Dermis blood vessel endothelial cell (primary cell): ENCODE measurements at places on chromosomes 1 and 21. TPM values are rescaled to one million over a fixed set of nuclear protein-coding genes. Genes with fewer than 3 reads are reported as not detected.

- DNase-seq: no peak
Observed at GRCh38 chr1:168178227-168178637, 530 bp upstream of the TIPRL start.

DNA sequence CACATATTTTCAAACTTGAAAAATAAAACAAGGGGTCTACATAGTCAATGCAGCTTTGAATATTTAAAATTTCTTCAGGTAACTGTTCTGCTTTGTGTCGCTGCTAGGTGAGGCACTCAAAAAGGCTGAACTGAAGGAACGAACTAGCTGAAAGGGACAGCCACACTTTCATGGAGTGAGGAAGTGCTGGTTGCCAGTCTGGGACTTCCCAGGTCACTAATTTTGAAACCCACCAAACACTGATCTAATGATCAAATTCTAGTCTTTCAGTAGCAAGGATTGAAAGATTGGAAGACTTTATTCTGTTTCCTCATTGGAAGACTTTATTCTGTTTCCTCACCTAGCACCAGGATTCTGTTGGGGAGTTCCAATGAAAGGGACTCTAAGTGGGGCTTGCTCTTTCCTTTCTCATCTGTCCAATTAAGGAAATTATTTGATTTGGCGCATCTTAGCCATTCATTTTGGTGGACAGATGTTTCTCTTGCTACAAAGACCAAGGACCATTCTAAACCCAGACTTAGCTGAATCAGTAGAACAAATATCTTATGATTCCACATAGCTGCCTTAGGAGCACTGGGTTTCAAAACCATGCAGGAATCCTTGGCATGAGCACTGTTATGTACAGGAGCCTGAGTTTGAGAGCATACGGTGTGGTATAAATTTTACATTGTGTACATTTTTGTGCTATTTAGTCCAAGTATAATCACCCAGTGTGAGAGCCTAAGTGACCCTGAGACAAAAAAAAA lies 10.9 kb upstream of the ARID1A start:
- DNase-seq: no peak

- DNase-seq: peak; percentile 46
Observed at GRCh38 chr1:112995890-112996289, 39.9 kb upstream of the SLC16A1 start.

- DNase-seq: no peak
Observed at GRCh38 chr21:41874611-41875010, 4.5 kb downstream of the PRDM15 start.

DNA sequence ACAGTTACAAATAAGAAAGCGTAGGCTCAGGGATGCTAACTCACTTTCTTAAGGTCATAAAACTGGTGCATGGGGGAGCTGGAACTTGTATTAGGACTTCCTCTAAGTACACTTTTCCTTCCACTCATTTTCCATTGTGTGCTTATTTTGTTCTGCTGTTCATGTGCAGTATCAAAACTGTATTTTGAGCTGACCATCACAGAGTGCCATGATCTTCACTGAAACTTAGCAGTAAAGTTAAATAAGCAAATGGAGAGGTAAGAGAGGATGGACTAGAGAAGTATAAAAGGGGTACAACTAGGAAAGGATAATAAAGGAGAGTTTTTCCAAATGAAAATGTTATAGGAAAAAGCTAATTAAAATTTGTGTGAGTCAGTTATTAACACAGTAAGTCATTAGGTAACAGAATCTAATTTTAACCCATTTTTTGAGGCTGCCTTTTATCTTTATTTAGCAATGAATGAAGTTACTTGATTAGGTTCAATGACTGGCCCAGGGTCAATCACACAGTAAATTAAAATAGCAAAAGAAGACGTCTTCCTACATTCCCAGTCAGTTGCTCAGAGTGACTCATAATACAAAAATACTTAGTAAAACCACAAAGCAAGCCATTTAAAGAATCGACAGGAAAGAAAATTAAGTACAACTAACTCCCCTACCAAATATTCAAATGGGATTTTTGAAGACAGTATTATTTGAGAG lies 165.8 kb upstream of the C1orf105 start:
- peak; percentile 61 for DNase-seq

- DNase-seq: no peak
Observed at GRCh38 chr1:214856843-214857242, 225.7 kb upstream of the KCNK2 start.

DNA sequence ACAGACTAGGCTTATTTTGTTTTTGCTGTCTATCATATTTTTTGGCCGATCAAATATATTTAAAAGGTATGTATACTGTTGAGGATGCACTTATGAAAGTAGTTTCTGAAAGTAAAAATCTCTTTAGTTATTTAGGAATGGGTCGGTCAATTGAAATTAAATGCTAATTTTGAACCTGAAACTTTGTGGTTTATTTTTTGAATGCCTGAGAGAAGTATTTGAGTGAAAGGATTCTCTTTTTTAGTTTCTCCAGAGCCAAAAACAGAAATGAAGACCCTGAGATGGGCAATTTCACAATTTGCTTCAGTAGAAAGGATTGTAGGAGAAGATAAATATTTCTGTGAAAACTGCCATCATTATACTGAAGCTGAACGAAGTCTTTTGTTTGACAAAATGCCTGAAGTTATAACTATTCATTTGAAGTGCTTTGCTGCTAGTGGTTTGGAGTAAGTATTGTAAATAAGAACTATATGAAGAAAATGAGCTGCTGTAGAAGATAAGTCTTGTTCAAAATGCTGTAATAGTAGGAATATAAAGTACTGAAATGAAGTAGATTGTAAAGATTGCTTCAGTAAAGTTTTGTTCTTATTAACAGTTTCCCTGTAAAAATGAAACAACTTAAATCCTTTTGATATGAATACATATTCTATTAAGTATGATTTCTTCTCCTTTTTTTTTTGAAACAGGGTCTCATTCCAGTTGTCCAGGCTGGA lies 11.5 kb downstream of the USP1 start:
- DNase-seq: no peak

- DNase-seq: no peak
Observed at GRCh38 chr1:183891158-183891856, 86.4 kb downstream of the RGL1 start.

DNA sequence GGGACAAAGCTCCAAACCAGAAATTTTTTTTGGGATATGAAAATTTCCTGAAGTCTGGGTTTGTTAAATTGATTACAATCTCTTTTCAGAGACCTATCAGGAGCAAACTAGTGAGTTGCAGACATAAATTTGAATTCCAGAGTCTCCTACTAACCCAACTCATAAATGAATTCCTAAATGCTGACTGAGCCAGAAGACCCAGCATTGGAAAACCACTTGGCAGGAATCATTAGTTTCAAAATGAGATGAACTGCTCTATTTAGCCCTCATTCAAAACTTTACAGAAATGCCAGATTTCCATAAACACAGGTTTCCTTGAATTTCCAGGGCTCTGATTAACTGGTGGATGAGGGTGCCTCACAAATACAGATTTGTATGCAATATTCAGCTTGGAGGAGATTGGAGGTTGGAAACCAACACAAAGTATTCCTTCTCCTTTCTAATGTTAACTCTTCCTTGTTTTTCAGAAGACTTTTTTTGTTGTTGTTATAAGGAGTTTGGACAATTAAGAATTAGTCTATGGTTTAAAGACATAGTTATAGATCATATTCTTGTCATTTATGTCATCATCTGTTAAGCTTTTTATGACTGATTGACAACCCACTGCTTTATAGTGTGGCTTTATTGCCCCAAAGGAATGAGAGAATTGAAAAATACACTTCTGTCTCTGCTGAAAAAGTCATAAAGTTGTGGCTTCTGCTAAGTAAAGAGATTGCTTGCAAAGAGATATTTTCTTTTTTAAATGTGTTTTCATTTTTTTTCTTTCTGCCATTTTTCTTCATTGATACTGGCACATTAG lies 222.8 kb downstream of the HLX start:
- DNase-seq: no peak

GRCh38 chr1:167950569-167950968 lies 13.7 kb upstream of the MPC2 start:
- DNase-seq: no peak

DNA sequence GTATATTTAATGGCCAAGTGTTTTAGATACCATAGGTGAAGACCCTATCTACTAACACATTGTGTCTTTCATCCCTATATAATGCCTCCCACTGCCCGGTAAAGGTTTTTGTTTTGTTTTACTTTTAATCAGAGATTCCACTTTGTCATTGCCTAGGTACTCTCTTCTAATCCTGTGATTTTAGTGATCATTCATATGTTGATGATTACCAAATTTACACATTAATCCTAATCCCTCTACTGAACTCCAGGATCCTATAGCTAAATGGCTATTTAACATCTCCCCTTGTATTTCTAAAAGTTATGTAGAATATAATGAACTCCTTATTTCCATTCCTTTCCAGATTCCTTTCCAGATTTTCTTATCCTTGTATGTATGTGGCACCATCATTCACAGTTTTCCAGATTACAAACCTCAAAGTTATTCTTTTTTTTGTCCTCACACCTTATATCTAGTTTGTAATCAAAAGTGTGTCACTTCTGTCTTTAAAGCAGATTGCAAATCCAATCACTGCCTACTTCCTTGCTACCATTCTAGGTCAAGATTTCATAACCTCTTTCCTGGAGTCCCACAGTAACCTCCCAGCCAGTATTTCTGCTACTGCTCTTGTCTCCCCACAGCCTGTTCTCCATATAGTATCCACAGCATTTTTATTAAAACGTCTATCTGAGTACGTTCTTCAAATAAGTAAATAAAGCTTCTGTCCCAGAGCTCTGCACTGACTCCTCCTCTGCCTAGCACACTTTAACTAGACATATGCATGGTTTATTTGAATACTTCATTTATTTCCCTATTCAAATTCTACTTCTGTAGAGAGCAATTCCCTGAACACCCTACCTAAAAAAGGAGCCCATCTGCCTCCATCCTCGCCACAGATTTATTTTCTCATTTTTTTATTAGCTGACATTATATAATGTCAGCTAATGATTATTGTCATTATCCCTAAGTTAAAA lies 157.8 kb downstream of the KCNT2 start:
- DNase-seq: no peak

DNA sequence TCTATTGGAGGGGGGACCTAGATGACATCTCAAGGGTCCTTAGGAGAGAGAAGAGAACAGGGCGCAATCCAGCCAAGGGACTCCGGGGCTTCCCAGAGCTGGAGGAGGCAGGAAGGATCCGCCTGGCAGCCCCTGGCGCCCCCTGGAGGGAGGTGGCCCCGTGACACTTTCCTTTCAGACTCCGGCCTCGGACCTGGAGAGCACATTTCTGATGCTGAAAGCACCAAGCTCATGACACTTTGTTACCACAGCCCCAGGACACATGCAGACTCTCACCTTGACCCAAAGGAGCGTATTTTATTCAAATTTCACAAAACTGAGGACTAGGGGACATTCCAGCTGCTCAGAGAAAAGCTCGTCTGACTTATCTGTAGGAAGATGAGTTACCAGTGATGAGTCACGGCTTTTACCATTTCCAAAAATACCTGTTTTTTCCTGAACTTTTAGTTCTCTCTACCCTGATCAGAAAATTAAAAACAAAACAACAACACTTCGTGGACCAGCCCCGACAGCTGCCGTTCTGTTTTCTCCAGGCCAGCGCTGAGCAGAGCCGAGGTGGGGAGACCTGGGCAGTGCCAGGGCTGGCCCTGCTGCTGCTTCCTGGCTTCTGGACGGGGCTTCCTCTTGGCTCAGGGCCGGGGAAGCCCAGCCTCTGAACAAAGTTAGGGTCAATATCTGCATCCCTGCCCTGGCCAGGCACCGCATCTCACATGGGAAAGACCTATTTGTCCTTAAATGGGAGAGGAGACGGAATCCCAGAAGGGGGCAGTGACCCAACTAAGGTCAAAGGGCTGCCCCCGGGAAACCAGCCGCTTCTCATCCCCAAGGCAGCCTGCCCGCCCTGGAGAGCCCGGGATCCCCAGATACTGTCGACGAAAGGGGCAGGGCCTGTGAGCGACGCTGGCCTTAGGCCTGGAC lies 21.6 kb upstream of the POFUT2 start:
- peak; percentile 91 for DNase-seq

DNA sequence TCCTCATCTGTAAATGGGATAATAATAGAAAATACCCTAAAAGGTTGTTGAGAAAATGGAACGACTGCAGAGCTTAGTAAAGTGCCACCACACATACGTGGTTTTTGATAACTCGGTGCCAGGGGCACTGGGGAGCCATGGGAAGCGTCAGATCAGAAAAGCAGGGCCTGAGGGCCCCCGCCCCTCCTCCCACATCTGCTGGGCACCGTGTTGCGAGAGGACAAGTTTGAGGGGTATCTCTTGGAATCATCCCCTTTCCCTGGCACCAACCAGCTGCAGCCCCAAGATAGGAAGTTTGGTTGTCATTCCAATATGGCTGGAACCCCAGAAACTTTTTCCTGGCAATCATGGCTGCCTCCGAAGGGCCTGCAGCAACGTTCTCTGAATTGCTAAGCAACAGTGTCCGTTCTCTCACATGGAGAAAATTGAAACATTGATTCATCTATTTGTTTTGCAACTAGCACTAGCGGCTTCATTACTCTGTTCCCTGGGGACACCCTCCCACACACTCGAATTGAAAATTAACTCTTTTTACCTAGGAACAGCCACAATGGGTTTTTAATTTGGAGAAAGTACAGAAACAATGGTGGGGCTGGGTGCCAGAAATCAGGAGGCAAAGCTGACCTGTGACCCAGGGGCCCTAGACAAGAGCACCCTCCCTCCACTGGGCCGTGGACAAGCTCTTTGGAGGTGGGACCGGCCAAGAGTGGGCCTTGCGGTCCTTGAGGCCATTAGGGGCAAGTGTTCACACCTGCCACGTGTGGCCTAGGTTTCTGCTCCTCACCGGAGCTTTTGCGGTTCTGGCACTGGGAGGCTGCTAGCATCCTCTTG lies 190.0 kb upstream of the VAMP3 start:
- DNase-seq: peak; percentile 12

SLC16A4 gene
- 1.4 and 1.7 TPM in 2 replicates for total RNA-seq

UMODL1 gene
- total RNA-seq: not detected in 2 replicates

ETV3L gene
- not detected in 2 replicates for total RNA-seq

HP1BP3 gene
- total RNA-seq: 236 and 322 TPM in 2 replicates

TUT4 gene
- total RNA-seq: 24.8 and 28.3 TPM in 2 replicates

C1QB gene
- not detected in 2 replicates for total RNA-seq

OR2M5 gene
- not detected in 2 replicates for total RNA-seq

TUFT1 gene
- 6.0 and 8.2 TPM in 2 replicates for total RNA-seq

SERINC2 gene
- total RNA-seq: 4.8 and 12.9 TPM in 2 replicates

CFHR5 gene
- total RNA-seq: not detected in 2 replicates
